ENCODE measurements at places on chromosomes 11 and 22.
A peak's percentile ranks its signal among the peaks of the same experiment; 100 is the strongest.

GRCh38 chr11:82939456-82939855, 37.9 kb downstream of the DDIAS start:
- no peak for DNase-seq

- DNase-seq: peak; percentile 40
These were observed 150.6 kb downstream of the OPCML start for GRCh38 chr11:133381761-133382130.

DNA sequence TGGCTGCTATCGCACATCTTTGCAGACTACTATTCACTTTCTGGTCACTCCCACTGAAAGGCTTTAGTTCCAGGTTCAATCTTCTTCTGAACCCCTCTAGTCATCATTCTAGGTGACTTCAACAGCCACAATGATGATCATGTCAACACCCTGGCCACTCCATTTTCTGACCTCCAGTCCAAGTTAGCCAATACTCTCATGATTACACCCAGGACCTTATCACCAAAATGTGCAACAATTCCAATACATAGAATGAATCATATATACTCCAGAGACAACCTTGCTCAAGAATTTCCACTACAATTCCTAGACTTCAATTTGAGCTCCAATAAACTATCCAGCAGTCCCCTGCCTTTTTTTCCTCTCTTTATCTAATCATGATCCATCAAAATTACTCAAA, 70.7 kb downstream of the PAK1 start:
- DNase-seq: no peak

DNA sequence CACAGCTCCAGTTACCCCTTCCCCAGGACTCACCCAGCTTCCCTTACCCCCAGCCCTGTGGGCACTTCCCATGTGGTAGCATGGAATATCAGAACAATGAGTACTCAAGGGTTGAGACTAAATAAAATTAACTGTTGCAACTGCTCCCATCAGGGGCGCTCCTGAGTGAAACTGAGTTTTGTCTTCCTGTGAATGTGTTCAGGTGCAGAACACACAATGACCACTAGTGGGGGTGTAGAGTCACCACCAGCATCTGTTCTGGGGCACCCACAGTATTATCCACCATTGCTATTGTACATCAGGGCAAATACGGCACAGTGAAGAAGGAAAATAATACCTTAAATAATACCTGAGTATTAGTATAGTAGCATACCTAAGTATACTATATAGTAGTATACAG, 689.7 kb downstream of the TBC1D22A start:
- no peak for DNase-seq

DNA sequence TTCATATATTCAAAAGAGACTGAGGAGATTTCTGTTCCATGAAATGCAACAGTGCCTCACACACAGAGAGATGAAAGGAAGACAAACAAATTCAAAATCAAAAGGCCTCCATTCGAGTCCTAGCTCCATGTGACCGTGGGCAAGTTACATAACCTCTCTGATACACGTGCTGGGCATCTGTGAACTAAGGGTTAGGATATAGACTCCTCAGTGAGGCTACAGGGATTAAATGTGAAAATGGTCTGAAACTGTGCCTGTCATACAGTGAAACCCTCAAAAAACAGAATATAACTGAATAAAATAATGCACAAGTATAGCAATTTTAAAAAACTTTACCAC, 111.8 kb upstream of the MTMR2 start:
- no peak for DNase-seq

DNA sequence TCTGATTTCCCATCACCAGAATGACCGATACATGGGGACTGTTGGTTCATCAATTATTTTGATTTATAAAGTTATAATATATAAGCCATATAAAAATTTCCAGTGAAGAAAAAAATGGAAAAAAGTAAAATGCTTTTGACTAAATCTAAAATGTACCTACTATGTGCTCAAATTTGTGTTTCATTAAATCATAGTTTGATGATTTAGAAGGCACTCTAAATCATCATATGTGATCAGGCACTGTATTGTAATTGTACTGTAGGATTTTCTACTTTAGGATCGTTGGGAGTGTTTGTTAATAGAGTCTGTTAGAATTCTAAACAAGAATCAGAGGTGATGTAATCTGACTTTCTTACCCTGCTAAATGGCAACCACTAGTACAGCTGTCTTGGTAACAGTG, 2.4 kb downstream of the LIN7C start:
- DNase-seq: no peak

GRCh38 chr22:34462795-34463194, 542.5 kb upstream of the LARGE1 start:
- DNase-seq: no peak

DNA sequence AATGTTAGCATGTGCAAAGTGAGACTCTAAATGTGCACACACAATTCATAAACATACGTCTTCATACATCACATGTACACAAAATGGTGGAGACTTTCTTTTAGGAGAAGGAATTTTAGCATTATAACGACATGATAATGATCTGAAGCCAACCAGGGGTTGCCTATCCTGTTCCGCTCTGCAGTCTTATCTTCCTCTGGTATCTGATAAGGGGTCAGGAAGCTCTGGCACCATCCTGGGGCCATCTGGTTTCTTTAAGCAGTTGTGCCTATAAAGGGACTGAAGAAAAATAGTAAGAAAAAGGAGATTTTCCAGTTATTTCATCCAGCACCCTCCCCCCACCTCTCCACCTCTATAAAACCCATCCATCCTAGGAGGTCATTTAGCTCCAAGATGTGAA, 5.8 kb upstream of the NUP50 start:
- no peak for DNase-seq

DNA sequence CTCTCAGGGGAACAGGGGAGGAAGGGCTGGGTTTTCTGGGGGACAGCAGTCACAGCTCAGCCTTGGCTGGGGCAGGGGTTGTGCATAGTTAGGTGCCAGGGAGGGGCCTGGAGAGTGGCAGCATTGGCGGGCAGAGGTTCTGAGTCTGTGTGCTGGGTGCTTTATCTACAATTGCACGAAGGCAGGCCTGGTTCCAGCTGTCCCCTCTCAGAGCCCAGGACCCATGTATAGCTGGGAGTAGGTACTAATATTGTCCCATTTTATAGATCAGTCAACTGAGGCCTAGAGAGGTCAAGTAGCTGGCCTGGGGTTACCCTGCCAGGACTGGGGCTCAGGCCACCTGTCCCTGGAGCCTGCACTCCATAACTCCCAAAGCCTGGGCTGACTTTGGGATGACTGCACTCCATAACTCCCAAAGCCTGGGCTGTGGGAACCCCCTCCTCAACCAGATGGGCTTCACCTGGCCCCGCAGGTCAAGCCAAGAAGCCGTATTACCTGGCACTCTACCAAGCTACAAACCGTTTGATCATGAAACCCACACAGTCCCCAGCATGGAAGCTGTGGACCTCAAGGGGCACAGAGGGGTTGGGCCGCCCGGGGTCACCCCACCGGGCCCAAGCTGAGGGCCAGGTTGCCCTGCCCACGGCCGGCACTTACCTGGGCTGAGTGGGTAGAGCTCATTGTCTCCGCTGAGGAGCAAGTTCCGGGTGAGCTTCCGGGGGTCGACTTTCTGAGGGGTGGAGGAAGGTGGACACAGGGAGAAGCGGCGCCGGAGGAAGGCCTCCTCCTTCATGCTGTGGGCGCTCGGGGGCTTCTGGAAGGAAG, 36.5 kb downstream of the OSBPL5 start:
- DNase-seq: no peak

DNA sequence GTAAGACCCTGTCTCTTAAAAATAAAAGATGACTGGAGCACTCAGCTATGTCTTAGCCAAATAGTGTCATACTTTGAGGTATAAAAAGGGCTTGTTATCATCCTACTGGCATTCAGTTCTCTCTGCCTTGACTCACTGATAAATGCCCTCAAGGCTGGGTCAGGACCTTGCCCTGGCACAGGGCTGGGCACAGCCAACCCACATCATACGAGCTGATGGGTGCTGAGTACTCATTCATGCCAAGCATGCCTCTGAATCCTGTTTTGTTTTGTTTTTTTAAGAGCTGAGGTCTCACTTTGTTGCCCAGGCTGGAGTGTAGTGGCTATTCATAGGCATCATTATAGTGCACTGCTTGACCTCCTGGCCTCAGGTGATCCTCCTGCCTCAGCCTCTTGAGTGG, 1.9 kb downstream of the SMTNL1 start:
- DNase-seq: no peak

GRCh38 chr11:26142891-26143290, 189.0 kb upstream of the ANO3 start:
- no peak for DNase-seq

- DNase-seq: no peak
These were observed 43.2 kb downstream of the DKK3 start for GRCh38 chr11:11965192-11965591.

DNA sequence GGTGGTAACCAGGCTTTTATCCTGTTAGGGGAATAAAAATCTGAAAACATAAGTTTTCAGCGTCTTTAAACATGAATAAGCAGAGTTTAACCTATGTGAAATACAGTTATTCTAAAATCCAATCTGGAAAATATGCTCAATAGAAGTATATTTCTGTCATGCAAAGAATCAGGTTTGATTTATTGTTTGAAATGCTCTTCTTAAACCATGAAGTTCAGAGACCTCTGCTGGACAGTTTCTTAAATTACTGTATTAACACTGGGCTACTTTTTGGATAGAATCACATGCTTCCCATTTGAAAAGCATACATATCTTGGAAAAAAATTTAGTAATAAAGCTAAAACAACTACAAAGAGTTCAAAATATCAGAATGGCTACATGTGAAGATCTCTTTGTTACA, 25.4 kb downstream of the APIP start:
- DNase-seq: peak; percentile 60

DNA sequence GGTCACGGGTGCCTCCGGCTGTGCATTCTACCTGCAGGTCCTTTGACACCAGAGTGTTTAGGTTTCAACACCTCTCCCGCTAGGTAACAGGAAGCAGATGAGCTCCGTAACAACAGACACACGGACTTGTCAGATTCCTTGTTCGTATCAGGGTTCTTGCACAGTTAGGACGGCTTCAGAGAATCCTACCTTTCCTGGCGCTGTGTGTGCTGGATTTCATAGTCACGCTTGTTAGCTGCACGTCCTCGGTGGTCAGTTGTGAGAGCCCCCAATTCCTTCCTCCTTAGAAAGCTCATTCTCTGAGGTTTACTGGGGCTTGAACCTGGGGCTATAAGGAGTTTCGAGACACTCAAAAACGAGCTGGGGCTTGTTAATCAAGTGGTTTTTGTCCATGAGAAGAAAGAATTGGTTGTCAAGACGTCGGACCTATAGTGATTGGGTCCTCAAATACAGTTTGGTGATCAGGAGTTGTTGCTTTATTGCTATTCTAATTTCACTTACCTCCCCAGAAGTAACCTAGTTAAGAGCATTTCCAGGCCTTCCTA, 664 bp downstream of the DDB2 start:
- no peak for DNase-seq

All from Ammon's horn (tissue), 1 donor.